ENCODE measurements at places on chromosomes 1 and 21.

DNA sequence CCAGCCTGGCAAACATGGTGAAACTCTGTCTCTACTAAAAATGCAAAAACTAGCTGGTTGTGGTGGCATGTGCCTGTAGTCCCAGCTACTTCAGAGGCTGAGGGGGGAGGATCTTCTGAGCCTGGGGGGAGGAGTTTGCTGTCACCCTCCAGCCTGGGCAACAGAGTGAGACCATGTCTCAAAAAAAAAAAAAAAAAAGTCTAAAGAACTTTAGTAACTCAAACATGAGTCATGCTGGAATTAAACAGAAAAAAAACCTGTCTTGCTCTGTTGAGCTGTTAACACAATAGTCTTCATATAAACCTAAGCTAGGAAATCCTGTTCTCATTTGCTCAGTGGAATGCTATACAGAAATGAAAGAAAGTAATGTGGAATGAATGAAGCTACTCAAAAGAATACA, 16.7 kb upstream of the DISP1 start:
- DNase-seq = no peak
- no peaks in the 10 kb centered on the region for H3K4me1 ChIP-seq

DNA sequence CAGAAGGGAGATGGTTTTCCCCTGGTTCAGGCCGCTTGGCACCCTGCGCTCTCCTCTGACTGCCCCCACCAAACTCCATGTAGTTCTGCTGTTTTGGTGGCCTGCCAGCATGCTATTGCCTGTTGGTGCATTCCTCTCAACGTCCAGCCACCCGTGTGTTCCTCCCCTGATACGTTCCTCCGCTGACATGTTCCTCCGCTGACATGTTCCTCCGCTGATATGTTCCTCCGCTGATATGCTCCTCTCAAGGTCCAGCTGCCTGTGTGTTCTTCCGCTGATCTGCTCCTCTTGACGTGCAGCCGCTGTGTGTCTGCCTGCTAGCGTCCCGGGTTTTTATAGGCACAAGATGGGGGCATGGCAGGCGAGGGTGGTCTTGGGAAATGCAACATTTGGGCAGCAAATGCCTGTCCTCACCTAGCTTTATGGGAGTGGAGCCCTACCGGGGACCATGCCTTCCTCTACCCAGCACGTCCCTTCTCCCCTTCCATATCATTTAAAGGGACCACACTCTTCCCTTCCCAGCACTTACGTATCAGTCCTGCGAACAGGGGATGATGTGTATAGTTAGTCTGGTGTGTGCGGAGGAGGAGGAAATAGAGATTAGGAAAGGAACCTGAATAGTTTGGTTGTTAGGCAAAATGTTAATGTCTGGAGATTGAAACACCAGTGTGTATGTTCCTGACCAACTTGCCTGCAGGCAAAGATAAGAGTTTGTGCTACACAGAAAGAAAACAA, 40.6 kb upstream of the PLA2G5 start:
- H3K27ac ChIP-seq = no peak overlapping the region
- H3K4me3 ChIP-seq = no peak overlapping the region
- no peak for DNase-seq
- no peaks in the 10 kb centered on the region for H3K36me3 ChIP-seq

DNA sequence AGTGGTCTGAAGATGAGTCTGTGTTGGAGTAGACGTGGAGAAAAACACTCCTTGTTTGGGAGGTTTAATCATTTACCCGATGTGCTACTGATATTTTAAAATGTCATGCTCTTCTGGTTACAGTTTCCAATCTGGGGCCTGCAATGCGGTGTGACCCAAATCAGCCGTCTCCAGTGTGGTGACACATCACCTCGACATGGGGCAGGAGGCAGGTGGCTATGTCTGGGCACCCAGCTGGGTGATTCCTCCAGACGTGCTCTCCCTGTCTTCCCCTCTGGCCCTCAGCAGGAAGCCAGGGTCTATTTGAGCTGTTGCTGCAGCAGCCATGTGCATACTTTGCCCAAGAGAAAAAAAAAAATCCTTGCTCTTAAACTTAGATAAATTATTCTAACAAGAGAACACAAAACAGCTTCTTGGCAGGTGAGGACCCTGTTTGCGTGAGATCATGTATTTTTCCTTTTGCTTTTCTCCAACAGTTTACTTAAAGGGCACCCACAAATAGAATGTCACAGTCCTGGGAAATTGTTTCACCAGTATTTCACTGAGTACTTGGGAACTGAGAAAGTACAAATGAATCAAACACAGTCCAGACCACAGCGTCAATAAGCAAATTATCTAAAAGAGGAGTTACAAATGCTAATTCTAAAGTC, 38.9 kb upstream of the MAP10 start:
- H3K27ac ChIP-seq = no peak overlapping the region
- no peak for DNase-seq
- H3K27me3 ChIP-seq = no peaks in the 10 kb centered on the region
- no peak overlapping the region for H3K4me3 ChIP-seq

- H3K27ac ChIP-seq = no peak overlapping the region
- no peaks in the 10 kb centered on the region for H3K27me3 ChIP-seq
These were observed 60.4 kb downstream of the ALG14 start for GRCh38 chr1:95012389-95012788.

GRCh38 chr1:84272401-84272800, 29.1 kb upstream of the SAMD13 start:
- H3K36me3 ChIP-seq = no peaks in the 10 kb centered on the region
- no peaks in the 10 kb centered on the region for H3K4me1 ChIP-seq
- no peaks in the 10 kb centered on the region for H3K27me3 ChIP-seq
- no peak overlapping the region for H3K4me3 ChIP-seq

GRCh38 chr21:36849461-36850105, 116.9 kb downstream of the HLCS start:
- H3K36me3 ChIP-seq = no peaks in the 10 kb centered on the region
- no peak overlapping the region for H3K4me3 ChIP-seq
- no peak for DNase-seq
- H3K27ac ChIP-seq = no peak overlapping the region
- H3K4me1 ChIP-seq = no peaks in the 10 kb centered on the region
- H3K27me3 ChIP-seq = no peaks in the 10 kb centered on the region

DNA sequence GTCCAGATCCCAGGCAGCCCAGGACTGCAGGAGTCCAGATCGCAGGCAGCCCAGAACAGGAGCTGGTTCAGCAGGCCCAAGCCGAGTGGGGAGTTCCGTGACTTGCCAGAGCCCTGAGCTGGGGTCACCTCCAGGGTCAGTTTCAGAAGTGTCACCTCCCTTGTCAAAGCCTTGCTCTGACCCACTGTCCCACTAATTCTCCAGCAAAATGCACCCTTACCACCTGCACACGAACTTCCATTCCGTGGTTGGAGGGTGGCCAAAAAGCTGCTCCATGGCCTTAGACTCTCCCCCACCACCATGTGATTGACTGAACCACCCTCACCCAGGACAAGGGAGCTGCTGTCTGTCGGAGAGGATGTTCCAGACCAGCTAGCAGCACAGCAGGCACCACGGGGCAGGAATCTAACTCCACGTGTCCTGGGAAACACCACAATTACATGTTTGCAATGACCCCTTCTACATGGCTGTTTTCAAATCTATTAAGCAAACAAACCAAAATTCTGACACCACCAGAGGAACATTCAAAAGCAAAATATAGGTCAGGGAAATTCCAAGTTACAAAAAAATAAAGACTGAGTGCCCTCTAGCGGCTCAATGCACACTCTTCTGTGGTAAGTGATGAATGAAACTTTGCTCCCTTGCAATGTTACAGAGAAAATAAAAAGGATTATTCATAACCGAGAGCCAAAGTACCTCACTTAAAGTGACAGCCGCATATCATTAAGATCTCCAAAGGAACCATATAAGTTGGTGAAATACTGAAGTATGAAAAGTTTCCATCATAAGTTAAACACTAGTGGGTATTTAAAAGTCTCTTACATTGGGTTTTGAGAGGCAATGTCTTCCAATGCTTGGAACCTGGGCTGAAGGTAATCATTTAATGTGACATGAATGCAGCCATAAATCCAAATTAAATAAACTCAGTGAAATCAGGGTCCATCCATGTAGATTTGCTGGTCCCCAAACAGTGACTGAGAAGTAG, 76.3 kb downstream of the NPHP4 start:
- H3K4me1 ChIP-seq = no peaks in the 10 kb centered on the region
- DNase-seq = no peak
- no peaks in the 10 kb centered on the region for H3K27me3 ChIP-seq
- no peak overlapping the region for H3K27ac ChIP-seq

DNA sequence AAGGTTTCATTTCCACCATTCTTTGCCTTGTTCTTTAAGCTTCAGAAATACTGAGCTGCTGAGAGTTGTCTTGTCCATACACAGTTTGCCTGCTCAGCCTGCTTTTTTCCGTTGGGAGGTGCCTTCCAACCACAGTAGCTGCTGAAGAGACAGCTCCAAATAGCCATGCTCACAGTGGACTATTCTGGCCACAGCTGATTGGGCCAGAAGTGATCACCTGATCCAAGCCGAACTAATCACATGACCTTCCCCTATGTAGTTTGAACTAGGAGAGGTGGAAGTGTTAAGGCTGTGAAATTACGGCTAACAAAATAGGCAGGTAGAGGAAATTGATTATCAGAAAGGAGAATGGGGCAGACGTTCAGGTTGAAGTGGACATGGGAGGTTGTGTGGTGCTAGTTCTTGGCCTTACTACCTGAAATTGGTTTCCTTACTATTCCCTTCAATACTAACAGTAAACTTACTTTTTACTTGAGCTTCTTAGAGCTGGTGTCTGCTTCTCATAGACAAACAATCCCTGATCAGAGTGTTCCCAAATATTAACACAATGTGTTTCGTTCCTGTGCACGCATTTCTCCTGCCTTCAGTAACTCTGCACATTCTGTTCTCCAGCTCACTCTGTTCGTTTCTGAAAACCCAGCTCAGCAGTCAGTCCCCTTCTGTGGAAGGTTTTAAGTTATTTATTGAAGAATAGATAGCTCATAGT, 136.1 kb downstream of the RWDD3 start:
- no peaks in the 10 kb centered on the region for H3K36me3 ChIP-seq
- DNase-seq = no peak
- no peak overlapping the region for H3K27ac ChIP-seq
- H3K4me3 ChIP-seq = no peak overlapping the region
- H3K4me1 ChIP-seq = no peaks in the 10 kb centered on the region

GRCh38 chr1:40153073-40153770, 8.0 kb upstream of the RLF start:
- no peak for DNase-seq
- H3K4me1 ChIP-seq = no peaks in the 10 kb centered on the region
- no peak overlapping the region for H3K27ac ChIP-seq
- no peak overlapping the region for H3K4me3 ChIP-seq
- H3K36me3 ChIP-seq = no peaks in the 10 kb centered on the region

GRCh38 chr1:41977326-41977725, 58.6 kb upstream of the HIVEP3 start:
- H3K27ac ChIP-seq = no peak overlapping the region
- DNase-seq = no peak
- H3K27me3 ChIP-seq = no peaks in the 10 kb centered on the region
- no peaks in the 10 kb centered on the region for H3K36me3 ChIP-seq
- peaks cover 4% of the 10 kb centered on the region for H3K4me1 ChIP-seq

DNA sequence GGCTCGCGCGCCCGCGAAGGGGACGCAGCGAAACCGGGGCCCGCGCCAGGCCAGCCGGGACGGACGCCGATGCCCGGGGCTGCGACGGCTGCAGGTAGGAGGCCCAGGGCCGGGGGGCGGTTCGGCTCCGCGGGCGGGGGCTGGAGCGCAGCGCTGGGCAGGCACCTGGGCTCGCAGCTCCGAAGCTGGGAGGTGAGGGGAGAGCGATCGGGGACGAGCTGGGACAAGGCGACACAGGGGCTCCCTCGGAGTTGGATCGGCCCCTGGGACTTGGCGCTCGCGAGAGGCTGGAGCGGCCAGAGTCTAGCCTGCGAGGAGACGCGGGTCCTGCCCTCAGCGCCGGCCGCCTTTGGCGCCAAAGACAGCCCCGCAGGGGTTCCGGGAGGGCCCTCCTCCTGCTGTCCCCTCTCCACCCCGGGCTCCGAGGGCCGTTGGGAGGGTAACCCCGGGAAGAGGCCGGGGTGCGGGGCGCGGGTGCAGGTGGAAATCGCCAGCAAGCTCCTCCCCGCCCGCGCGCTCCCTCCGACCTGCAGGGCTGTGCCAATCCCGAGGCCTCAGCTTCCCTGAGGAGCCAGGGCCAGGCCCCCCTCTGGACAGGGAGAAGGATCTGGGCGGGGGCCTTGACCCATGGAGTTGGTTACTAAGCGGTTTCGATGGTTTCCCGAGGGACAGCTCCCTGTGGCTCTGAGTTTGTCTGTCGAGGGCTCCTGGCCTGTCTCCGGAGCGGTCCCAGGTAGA, 401 bp downstream of the TP73 start:
- peaks cover 35% of the 10 kb centered on the region for H3K4me1 ChIP-seq
- H3K27me3 ChIP-seq = peaks cover 32% of the 10 kb centered on the region
- no peaks in the 10 kb centered on the region for H3K36me3 ChIP-seq

- no peak overlapping the region for H3K4me3 ChIP-seq
- H3K4me1 ChIP-seq = no peaks in the 10 kb centered on the region
- DNase-seq = no peak
- H3K36me3 ChIP-seq = no peaks in the 10 kb centered on the region
- H3K27ac ChIP-seq = no peak overlapping the region
These were observed 109.5 kb upstream of the LMO4 start for GRCh38 chr1:87219141-87219540.

DNA sequence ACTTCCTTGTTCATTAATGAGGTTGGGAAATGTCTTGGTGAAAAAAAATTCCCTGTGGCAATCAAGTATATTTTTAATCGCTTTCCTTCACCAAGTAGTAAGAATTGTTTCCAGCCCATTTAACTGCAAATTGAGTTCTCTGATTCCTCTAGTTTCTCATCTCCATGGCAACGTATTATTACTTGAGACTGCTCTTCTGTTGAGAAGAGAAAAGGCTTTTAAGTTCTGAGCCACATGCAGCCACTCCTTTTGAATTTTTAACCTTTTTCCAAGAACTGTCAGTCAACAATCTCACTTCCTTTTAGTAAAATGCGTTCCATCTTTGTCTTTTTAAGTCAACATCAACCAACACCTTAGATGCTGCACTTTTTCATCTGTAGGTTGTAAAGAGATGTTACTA, 75.7 kb upstream of the KIAA1614 start:
- H3K4me3 ChIP-seq = no peak overlapping the region
- no peaks in the 10 kb centered on the region for H3K4me1 ChIP-seq
- peaks cover 5% of the 10 kb centered on the region for H3K36me3 ChIP-seq
- no peaks in the 10 kb centered on the region for H3K27me3 ChIP-seq
- no peak overlapping the region for H3K27ac ChIP-seq

GRCh38 chr1:151036356-151036755, at the start of gene BNIPL:
BNIPL (plus strand) TSS chr1:151036586; CDS start chr1:151036726, 140 bp downstream.
- H3K4me3 ChIP-seq = no peak within 1 kb of the TSS
- no peaks in the 10 kb centered on the region for H3K4me1 ChIP-seq
- no peaks in the 10 kb centered on the region for H3K27me3 ChIP-seq
- H3K36me3 ChIP-seq = peaks cover 16% of the 10 kb centered on the region

DNA sequence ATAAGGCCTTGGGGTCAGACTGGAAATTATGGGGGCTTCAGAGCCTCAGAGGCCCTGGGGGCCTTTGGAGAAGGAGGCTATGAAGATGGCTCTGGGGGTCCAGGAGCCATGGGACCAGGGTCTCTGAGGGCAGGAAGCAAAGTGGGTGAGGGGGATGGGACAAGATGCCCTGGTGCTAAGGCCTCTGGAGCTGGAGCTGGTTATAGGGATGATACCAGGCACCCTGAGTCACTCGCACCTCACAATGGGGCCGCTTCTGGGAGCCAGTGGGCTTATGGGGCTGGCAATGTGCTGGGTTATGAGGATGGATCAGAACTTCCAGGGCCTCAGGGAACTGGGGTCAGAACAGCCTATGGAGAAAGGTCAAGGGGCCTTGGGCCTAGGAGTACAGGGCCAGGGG, 17.6 kb downstream of the IGFN1 start:
- H3K4me3 ChIP-seq = no peak overlapping the region
- H3K36me3 ChIP-seq = no peaks in the 10 kb centered on the region
- H3K4me1 ChIP-seq = no peaks in the 10 kb centered on the region
- no peak overlapping the region for H3K27ac ChIP-seq
- H3K27me3 ChIP-seq = no peaks in the 10 kb centered on the region

Data from effector memory CD4-positive, alpha-beta T cell (primary cell).